RPMI7951 (cell line): ENCODE measurements at places on chromosomes 16 and 17. TPM values are rescaled to one million over a fixed set of nuclear protein-coding genes. Genes with fewer than 3 reads are reported as not detected.

DNA sequence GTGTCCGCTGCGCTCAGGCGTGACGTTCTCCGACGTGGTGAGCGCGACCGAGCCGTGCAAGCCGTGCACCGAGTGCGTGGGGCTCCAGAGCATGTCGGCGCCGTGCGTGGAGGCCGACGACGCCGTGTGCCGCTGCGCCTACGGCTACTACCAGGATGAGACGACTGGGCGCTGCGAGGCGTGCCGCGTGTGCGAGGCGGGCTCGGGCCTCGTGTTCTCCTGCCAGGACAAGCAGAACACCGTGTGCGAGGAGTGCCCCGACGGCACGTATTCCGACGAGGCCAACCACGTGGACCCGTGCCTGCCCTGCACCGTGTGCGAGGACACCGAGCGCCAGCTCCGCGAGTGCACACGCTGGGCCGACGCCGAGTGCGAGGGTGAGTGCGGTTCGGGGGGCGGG is 11.2 kb downstream of the NGFR start:
- no peak for DNase-seq

- DNase-seq, result peak; percentile 63
Observed at GRCh38 chr16:84423416-84423837, 55.1 kb downstream of the ATP2C2 start.

Gene TVP23A
- total RNA-seq, result not detected in 2 replicates

GRCh38 chr16:87828907-87829621 is 40.2 kb downstream of the SLC7A5 start:
- no peak for DNase-seq

Gene CRYM
- 0.10 TPM in 1 of 2 replicates, not detected in the other for total RNA-seq

DNA sequence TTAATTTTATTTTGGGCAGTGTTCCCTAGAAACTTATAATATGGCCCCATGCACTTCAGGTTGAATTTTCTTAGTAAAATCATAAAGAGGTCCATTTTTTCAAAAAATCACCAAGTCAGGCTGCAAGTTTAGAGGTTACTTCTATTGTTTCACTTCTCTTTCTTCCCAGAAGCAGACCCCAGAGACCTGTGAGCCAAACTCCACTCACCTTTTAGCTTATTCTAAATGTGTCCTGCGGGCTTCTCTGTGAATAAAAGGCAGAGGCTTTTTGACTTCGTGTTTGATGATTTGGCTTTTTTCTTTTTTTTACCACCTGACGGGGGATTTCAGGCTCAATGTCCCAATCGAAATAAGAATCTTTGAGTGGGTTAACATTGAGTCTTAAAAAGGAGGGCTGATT is 7.4 kb downstream of the PRKCB start:
- no peak for DNase-seq

DNA sequence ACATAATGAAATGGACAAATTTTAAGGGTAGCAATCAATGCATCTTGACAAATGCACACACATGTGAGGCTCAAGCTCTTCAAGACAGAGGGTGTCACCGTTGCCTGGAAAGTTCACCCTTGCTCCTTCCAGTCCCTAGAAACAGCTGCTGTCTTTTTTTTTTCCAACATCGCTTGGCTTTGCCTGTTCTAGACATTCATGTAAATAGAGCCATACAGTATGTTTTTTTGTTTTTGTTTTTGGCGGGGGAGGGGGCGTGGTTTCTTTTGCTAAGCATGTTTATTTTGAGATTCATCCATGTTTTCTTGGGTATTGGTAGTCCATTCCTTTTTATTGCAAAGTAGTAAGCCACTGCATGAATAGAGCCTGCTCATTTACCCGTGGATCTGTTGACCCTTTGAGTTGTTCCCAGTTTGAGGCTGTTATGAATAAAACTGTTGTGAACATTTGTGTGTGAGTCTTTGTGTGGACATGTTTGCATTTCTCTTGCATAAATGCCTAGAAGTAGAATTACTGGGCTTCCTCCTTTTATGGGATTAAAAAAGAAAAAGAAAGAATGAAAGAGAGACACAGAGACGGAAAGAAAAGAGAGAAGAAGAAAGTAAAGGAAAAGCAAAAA is 78.4 kb downstream of the NT5M start:
- peak; percentile 18 for DNase-seq

DNA sequence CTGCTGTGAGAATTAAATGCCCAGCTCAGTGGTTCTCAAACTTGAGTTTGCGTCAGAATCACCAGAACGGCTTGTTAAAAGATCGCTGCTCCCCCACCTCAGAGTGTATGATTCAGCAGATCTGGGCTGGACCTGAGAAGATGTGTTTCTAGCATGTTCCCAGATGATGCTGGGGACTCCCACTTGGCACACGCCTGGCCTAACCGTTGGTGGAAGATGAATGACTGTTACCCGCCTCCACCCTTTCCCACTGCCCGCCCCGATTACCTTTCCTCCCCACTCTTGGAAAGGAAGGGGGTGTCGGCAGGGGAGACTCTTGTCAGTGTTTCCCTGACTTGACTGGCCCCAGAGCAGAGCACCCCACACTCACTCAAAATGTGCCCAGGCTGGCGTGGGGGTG is 29.3 kb upstream of the ABCC3 start:
- DNase-seq, result no peak

DNA sequence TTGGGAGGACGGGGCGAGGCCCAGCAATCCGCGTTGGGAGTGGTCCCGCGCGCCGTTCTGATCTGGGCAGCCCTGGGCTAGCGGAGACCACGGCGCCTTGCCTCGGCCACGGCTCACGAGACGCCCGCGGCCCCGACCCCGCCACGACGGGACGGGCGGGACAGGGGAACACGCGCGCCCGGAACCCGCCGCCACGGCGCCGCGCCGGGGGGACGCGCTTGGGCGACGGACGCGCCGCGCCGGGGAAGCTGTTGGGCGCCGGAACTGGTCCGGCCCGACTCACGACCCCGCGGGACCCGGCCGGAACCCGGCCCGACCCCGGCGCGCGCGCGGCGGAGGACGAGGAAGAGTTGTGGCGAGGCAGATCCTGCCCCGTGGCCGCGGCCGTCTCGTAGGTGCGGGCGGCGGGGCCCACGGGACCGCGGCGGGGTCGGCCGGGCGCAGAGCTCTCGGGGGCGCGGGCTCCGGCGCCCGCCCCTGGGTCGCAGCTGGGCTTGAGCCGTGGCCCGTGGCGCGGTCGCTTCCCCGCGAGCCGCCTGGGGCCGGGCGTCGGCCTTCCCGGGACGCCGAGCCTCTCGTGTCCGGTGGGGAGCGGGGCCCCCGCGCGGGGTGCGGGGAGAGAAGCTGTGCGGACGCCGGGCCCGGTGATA is at the start of gene ACSF3:
Gene ACSF3, plus strand, starts transcription at position 251 of the 650 bp plus-strand sequence. CDS start 6,830 bp downstream, outside the sequence.
- DNase-seq, result peak; percentile 61

Gene CIITA
- total RNA-seq, result 0.12 and 0.49 TPM in 2 replicates

GRCh38 chr17:34363183-34363661 is at the start of gene CCL1:
Gene CCL1, minus strand, starts transcription at chr17:34363233. Its CDS starts 72 bp downstream, at chr17:34363161.
- DNase-seq, result no peak

Gene KRTAP9-4
- not detected in 2 replicates for total RNA-seq

DNA sequence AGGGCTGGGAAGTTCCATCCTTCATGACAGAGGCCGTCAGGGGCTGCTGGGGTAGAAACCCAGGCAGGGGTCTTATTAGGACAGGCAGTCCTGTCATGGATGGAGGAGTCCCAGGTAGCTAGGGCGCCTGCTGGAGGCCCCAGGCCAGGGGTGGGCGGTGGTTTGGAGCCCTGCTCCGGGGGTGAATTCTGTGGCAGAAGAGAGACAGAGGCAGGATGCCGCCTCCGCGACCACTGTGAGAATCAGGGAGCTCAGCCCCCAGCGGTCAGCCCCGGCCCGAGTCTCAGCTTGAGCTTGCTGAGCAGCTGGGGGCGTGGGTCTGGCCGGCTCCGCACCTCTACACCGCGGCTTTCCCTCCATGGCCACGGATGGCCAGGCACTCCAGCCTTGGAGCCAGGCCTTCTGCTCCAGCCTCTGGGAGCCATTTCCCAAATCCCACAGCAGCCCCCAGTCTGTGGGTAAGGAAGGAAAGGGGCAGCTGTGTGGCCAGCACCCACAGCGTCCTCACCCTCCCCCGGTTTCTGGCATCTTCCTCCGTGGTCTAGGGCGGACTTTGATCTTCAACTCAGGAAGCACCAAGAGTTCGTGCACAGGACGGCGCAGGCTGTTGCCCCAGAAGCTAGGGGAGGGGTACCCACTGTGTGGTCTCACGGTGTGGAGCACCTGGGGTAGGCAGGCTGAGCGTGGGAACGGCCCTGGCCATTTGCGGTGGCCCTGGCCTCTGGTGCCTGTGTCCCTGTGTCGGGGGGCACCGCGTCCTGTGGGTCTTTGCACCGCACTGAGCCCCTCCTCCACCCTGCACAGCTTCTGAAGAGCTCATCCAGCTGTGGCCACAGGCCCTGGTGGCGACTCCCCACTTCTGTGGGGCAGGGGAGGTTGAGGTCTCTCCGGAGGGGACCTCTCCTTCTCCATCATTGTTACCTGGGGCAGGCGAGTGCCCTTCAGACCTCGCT is 14.1 kb downstream of the CD7 start:
- DNase-seq, result no peak

Gene PTX4
- total RNA-seq, result not detected in 2 replicates

DNA sequence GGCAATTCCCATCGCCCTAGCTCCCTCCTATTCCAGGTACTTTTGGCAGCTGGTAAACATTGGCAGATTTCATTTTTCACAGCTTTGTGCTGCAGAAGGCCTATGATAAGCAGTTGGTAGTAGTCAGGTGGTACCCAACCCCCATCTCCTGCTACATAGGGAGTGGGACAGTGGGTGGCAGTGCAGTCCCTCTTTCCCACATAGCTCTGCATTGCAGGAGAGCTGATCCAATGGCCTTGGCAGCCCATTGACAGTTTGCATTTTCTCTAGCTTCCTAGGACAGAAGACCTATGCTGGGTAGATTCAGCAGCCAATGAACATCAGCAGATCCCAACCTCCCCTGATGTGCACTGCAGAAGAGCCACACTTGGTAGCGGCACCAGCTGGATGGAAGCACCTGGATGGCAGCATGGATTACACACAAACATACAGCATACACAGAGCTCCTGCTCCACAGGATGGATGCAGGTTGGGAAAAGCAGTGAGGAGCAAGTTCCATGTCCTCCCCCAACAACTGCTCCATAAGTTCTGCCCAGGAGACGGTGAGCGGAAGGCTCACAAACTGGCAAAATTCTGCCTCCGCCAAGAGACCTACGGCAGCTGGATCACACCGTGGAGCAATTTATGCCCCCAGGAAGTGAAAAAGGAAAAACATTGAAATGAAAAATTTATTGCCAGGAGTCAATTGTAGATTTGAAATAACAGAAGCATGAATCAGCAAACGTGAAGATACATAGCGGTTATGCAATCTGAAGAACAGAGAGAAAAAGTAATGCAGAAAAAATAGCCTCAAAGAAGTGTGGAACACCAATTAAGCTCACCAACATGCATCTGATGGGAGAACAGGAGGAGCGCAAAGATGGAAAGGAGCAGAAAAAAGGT is 95.7 kb downstream of the CACNG1 start:
- peak; percentile 37 for DNase-seq

Gene LHX1
- total RNA-seq, result 0.96 and 1.6 TPM in 2 replicates

- DNase-seq, result no peak
Observed at GRCh38 chr17:68480885-68481284, 23.6 kb upstream of the WIPI1 start.

DNA sequence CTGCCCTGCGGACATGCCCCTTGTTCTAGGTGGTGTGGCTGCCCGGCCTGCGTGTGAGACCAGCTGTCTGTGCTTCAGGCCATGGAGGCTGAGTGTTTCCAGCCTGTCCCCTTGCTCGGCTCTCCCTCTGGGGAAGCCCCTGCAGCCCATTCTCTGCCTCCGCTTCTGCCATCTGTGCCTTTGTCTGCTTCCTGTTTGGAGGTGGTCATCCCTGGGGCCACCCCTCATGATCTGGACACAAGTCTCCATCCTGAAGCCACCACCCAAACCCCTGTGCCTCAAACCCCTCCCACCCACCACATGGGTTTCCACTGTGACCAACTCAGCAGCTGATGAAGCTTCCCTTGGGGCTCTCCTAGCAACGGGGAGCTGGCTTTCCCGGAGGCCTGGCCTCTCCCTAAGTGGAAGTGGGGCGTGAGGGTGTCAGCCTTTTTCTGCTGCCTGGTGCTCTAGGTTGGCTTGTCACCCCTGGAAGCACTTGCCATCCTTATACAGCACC is 184.9 kb downstream of the SEC14L1 start:
- no peak for DNase-seq

Gene SLC16A13
- total RNA-seq, result 0.12 and 0.20 TPM in 2 replicates

- DNase-seq, result no peak
Observed at GRCh38 chr17:66438101-66438500, 135.7 kb downstream of the PRKCA start.

- peak; percentile 4 for DNase-seq
Observed at GRCh38 chr17:37642681-37643080, 565 bp downstream of the DDX52 start.

GRCh38 chr17:4949321-4950074 is 1.2 kb upstream of the PFN1 start:
- peak; percentile 79 for DNase-seq

Gene TRPV2
- 123 and 130 TPM in 2 replicates for total RNA-seq

DNA sequence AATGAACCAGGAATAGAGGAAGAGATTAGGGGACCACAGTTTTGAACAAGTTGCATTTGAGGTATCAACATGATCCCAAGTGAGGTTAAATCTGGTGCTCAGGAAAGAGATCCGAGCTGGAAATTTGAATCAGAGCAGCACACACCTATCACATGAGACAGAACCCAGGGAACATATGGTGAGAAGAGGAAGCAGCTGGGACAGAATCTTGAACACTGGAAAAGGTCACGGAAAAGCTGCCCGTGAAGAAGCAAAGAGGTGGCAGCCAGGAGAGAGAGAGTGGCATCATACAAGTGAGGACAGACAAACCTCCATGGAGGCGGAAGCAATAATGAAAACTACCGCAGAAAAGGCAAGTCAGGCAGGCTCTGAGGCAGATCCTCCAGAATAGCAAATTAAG is 36.1 kb downstream of the USP31 start:
- DNase-seq, result no peak

GRCh38 chr17:80424878-80425765 is 10.2 kb downstream of the ENDOV start:
- DNase-seq, result no peak

DNA sequence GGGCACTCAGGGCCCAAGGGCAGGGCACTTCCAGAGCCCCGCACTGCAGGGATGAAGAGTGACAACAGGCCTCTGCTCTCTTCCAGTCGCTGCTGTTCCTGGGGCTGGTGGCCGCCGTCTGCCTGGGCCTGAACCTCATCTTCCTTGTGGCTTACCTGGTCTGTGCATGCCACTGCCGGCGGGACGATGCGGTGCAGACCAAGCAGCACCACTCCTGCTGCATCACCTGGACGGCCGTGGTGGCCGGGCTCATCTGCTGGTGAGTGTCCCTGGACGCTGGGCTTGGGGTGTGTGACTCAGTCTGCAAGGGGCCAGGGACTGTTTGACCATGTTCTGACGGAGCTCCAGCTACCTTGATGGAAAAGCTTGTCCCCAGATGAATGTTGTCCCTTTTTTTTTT is 9.0 kb downstream of the TTYH2 start:
- no peak for DNase-seq
